ENCODE measurements at places on chromosomes 13 and 19.
A peak's percentile ranks its signal among the peaks of the same experiment; 100 is the strongest.

DNA sequence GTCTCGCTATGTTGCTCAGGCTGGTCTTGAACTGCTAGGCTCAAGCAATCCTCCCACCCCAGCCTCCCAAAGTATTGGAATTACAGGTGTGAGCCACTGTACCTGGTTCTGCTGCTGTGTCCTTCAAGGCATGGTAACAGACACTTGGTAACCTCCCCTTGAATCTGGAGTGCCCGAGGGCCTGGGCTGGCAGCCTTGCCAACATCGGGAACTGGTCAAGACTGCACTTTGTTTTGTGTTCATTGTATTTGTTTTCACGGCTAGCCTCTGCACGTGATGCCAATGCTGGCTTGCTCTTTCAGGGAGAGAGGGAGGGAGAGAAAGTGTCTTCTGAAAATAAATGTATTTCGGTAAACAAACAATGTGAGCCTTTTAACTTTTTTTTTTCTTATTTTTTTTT is 12.0 kb downstream of the CERS4 start:
- no peak for DNase-seq

- no peak for DNase-seq
Measured at GRCh38 chr19:478976-479375, 17.3 kb upstream of the MADCAM1 start.

DNA sequence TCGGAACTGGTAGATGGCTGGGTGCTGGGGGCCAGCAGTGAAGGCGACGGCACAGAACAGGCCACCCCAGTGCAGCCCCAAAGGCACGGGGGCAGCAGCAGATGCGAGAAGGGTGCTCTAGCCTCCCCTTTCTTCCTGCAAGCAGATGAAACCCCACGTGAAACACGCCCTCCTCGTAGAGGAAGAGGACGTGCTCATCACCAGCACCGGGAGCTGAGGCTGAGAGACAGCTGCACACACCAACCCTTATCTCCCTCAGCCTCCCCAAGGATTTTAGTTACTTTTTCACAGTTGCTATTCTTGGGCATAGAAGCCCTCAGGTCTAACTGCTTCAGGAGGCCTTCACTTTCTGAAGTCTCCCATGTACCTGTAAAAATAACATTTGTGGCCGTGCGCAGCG is 11.9 kb downstream of the ZNF787 start:
- no peak for DNase-seq

GRCh38 chr13:91699863-91700262 is 301.4 kb downstream of the GPC5 start:
- no peak for DNase-seq

GRCh38 chr19:6464070-6464873 is at the start of gene CRB3:
Gene CRB3 (plus strand): TSS chr19:6464271. CDS start chr19:6464702, 431 bp downstream.
- peak; percentile 42 for DNase-seq

DNA sequence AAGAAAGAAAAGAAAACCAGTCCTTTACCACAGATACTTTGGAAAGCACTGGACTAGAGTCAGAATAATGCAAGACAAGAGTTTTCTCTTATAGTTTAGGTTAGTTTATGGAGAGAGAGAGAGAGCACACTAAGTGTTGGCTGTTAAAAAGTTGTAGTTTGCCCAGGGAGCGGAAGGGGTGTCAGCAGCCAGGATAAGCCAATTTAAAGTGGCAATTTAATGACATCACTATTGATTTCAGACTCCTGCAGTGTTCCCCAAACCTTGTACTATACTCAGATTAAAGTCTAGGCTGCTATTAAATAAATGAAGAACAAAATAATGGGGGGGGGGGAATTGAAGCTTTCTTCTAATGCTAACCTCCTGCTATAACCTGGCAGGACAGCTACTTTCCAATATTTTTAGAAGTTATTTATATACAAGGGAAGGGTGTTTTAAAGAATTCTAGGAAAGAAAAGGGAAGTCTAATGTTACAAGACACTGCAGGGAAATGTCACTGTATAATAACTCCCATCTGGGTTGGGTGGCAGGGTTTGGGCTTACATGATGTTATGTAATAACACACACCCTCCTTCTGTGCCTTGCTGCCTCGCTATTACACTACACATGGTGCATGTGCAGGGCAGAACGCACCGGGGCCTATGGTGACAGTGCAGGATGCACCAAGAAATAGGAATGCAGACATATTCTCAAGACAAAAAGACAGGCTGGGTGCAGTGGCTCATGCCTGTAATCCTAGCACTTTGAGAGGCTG is 19.9 kb downstream of the TPT1 start:
- DNase-seq: no peak

DNA sequence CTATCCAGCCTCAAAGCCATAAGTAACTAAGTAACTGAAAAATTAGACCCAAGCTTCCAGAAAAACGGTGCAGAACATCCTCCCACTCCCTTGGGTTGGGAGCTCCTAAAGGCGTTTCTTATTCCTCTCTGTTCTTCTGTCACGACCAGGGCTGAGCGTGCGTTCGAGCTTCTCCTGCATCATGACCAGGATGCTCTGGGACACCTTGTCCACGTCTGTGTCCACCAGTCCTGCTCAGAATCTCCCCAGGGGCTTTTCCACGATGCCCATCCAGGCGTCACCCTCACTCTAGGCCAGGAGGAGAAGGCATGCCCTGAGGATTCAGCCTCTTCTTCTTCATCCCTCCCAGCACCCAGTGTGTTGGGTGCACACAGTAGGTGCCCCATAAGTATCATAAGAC is 37.8 kb upstream of the GAS6 start:
- no peak for DNase-seq

GRCh38 chr13:110985541-110985940 is 70.7 kb upstream of the ANKRD10 start:
- no peak for DNase-seq

DNA sequence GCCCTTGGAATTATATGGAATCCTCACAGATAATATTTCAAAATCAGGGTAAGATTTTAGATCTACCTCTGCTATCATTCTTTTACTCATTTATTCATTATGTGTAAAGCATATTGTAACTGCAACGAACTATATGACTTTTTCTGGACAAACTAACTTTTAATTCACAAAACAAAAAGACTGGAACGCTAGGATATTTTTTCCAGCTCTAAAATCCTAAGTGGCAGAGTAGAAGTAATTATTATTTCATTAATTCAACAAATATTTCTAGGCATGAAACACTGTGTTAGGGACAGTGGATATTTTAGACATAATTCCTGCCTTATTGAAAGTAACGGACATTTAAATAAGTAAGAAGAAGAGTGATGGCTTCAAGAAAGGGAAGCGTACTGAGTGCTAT is 26.9 kb upstream of the SOX21 start:
- DNase-seq: no peak

DNA sequence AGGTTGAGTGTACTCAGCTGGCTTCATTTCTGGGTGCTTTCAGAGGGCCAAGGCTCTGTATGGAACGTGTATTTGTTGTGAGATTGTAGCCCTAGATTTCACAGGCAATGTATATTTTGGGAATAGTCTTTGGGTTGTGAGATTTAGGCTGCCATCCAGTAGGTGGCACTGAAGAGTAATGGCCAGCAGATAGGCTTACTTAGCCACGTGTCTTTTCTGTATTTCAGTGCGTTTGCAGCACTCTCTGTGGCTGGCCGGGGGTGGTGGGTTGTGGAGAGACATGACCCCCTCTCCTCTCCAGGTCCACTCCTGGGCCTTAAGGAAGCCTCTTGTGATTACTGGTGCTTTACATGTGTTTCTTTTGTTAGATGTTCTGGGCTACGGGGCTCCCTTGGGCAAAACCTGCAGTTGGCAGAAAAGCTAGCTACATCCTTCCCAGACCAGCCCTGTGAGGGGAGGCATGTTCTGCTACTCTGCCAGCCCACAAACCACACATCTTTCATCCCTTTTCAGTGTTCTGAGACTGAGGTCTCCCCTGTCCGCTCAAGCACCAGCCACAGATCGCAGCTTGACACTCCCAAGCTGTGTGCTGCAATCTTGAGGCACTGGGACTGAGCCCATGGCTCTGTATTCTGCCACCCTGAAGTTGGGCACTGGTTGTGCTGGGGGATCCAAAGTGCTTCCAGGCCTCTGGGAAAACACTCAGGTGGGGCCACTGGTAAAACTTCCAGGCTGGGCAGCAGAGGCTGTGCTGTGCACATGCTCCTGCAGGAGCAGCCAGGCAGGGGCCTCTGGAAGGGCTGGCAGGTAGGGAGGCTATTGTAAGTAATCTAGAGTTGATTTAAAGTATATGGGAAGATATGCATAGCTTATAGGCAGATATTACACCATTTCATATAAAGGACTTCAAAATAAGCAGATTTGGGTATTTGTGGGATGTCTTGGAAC is 1096.8 kb upstream of the PCDH20 start:
- no peak for DNase-seq

- no peak for DNase-seq
Measured at GRCh38 chr19:18591735-18592385, 3.3 kb downstream of the REX1BD start.

DNA sequence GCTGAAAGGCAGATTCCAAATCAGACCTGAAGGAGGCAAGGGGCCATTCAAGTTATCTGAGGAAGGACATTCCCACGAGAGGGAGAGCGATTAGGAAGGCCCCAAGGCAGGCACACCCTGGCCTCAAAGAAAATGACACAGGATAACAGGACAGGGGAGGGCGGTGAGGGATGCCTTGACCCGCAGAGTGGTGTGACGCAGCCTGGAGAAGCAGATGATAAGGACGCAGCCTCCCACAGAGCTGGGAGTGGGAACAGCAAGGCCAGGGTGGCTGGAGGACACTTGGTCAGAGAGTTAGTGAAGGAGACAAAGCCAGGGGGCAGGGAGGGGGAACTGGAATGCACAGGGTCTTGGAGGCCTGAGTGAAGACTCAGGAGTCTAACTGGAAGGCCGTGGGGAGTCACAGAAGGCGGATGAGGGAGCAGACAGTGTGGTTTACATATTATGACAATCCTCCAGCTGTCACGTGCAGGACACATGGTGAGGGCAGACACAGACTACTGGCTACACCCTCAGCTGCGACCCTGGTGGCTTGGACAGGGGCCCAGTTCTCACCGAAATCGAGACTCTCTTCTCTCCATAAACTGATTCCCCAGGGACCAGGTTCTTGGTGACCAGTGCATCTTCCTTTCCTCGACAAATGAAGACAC is 5.8 kb upstream of the DYRK1B start:
- no peak for DNase-seq

- DNase-seq: no peak
Measured at GRCh38 chr13:31610270-31610998, 128.9 kb upstream of the RXFP2 start.

GRCh38 chr13:52158629-52159158 is 703 bp downstream of the NEK3 start:
- DNase-seq: no peak

DNA sequence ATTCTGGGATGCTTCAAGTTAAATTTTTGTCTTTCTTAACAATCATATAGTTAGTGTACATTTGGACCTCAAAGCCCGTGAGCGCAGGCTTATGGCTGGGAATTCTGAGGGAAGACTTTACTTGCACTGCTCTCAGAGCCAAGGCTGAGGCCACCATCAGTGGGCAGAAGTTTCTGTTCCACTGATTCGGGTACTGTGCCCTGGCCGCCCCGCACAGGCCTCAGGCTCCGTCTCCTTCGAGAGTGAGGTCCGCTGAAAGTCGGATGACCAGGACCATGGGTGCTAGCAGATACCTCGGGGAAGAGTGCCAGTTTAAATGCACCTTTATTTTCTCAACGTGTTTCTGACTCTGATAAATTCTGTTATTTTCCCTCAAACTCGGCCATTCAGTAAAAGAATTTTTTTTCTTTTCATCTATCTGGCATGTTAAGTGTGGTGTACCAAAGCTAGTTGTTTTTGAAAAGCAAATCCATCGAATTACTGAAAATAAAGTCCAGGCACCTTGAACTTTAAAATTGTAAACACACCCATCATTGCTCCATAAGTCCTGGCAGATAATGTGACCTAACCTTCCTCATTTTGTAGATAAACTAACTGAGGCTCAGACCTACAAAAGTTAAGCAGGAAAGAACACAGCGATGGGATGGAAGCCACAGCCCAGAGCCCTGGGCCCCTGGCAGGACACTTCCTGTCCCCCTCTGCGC is 126.7 kb downstream of the SOX1 start:
- no peak for DNase-seq
